Stimulated activated naive CD8-positive, alpha-beta T cell treated with anti-CD3 and anti-CD28 coated beads, Interleukin-15, Interleukin-2, amounts not matched to agents 100 U/mL and 50 U/mL, for 24 hours (primary cell): ENCODE measurements at places on chromosomes 5 and 9.

GRCh38 chr5:38532165-38532669 is 24.2 kb downstream of the LIFR start:
- no peak for DNase-seq

- DNase-seq = no peak
These were observed 26.0 kb upstream of the FCN2 start for GRCh38 chr9:134854541-134854981.

- no peak for DNase-seq
These were observed 103.4 kb downstream of the OTULIN start for GRCh38 chr5:14767735-14768507.

DNA sequence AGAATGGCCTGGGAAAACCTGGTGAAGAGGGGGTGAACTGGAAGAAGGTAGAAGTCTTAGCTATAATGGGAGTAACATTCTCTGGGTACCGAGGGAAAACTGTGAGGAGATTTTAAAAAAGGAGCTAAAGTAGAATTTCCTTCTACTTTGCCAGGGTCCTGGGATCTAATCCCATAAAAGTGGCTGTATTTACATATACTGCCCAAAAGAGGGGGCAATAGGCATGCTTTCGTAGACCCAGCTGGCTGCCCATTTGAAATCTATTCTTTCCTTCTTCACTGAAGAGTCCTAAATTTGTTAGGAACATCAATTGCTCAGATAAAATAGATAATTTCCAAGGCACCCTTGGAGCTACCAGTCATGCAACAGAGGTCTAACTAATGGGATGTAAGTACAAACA is 159.2 kb downstream of the CDC42SE2 start:
- DNase-seq = no peak

GRCh38 chr9:14270358-14271092 is 43.4 kb downstream of the NFIB start:
- DNase-seq = no peak

- no peak for DNase-seq
These were observed 13.6 kb downstream of the OTULINL start for GRCh38 chr5:14595189-14595588.

DNA sequence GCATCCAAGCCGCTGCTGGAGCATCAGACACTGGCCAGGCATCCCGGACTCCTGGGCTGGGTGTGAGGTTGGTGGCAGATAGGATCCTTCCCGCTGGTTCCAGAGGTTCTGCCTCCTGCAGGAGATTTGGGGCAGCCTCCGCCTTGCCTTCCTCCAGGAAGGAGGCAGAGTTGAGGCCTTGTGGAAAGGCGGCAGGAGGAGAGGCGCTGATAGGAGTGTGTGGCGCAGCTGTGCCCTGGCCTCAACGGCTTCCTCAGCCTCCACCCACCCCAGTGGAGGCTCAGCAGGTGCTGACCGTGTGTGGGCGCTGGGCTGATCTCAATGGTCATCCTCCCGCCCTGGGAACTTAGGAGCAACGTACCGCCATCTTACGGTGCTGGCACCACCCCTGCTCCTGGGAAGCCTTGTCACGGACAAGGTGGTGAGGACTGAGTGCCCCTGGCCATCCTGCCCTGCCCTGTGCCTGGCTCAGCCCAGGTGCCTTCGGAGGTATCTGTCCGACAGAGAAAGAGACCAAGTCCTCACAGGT is 10.2 kb downstream of the NCS1 start:
- DNase-seq = no peak

GRCh38 chr9:91577633-91578061 is 154.0 kb upstream of the NFIL3 start:
- DNase-seq = no peak

DNA sequence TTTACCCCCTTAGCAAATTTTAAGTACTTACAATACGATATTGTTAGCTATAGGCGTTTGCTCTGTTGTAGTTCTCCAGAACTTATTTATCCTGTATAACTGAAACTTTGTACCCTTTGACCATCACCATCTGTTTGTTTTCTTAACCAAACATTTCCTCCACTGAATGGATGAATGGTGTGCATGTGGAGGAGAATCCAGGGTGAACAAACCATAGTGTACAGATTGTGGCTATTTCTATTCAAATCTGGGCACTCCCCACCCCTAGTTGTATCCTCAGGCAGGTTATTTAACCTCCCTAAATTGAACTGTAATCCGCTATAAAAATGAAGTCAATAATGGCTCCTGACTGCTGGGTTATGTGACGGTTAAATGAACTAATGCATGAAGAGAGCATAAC is 21.4 kb upstream of the HAPLN1 start:
- DNase-seq = no peak

DNA sequence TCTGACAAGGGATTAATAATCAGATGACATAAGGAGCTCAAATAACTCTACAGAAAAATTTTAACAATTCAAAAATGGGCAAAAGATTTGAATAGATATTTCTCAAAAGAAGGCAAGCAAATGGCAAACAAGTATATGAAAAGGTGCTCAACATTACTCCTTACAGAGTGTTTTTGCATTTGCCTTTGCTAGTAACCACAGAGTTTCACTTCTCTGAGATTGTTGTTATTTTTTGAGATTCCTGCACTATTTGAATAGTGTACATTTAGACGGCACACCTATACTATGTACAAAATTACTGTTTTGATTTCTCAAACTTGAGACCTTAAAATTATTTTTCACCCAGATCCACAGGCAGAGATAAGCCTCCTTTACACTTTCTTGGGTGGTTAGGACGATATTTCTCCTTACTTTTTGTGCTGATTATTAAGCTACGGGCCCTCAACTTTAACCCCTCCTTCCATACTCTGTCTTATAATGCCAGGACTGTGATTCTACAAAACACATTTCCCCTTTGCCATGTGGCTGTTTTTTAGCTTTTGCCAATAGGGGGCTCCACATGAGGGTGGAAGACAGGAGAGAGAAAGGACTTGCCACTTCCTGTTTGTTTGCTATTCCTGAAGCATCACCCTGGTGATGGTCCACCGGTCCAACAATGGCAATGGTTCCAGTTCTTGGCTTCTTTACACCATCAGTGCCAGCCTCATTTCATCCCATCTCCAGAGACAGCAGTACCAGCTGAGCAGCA is 65.0 kb upstream of the DAP start:
- DNase-seq = no peak

DNA sequence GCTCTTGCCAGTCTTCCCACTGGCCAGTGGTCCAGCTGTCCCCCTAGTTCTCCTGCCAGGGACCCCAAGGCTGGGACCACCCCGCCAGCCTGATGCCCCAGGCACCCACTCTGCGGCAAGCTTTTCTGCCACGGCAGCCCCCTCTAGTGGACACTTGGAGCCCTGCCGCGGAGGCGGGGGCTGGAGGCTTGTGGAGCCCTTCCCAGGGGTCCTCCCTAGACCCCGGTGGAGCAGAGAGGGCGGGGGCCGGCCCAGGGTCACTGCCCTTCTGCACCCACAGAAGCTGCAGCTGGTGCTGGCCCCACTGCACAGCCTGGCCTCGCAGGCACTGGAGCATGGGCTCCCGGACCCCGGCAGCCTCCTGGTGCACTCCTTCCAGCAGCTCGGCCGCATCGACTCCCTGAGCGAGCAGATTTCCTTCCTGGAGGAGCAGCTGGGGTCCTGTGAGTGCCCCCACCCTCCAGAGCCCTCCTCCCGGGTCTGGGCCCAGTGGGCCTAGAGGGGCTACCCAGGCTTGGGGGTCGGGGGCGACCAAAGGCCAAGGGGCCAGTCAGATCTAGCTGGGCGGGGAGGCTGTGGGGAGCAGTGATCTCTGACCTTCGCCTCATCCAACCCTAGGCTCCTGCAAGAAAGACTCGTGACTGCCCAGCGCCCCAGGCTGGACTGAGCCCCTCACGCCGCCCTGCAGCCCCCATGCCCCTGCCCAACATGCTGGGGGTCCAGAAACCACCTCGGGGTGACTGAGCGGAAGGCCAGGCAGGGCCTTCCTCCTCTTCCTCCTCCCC is 9.1 kb downstream of the EGFL7 start:
- DNase-seq = peak; percentile 68

DNA sequence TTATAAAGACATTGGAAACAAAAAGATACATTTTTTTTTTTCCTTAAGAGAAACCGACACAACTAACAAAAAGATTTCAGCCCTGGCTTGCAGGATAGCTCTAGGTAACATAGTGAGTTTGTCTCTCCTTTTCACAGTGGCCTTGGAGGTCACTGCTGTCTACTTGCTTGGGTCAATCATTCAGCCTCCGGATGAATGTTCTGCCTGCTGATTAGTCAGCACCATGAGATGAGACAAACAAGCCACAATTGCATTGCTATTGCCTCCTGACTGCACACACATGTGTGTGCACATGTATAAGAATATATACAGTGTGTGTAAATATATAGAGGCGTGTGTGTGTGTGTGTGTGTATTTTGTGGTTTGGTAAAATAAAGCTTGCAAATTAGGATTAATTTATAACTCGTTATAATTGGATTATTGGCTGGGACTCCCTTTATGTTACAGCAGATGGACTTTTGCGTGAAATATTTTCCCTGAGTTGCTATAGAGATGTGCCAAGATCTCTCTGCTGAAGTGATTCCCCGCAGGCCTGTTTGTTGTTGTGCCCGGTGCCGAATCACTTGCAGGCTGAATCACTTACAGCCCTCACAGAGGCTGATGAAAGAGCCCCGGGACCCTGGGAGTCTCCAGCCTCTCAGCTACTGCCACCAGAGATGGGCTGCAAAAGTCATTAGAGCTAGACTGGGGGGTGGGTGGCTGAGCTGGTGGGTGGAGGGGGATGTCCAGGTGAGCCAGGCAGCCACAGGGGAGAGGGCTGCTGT is 161.2 kb downstream of the FGF18 start:
- DNase-seq = no peak

GRCh38 chr5:178569485-178569884 is 20.7 kb downstream of the COL23A1 start:
- no peak for DNase-seq

DNA sequence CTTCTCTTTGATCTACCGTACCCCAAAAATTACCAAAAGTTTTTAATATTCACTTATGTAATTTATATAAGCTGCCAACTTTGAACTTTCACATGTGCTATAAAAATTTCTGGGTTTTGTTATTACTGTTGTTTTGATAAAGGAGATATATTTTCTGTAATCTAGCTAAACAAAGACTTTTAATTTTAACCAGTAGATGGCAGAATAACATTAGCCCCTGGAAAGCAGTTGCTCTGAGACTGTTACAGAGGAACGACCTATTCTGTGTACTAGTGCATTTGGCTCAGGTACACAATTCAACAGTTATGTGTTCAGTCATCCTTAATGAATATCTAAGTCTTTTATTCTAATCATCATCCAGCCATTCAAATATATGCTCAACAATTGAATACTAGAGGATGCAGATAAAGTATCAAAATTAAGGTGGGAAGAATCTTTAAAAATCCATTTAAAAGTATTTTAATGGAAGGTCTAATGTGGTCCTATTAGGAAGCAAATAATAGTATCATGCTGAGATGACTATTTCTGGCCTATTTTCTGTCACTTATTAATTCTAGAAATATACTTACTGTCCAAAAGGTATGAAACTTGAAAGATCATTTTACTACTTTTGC is 8.6 kb downstream of the KLHL9 start:
- DNase-seq = no peak

GRCh38 chr5:138610918-138611677 is 35.9 kb upstream of the HSPA9 start:
- peak; percentile 8 for DNase-seq

DNA sequence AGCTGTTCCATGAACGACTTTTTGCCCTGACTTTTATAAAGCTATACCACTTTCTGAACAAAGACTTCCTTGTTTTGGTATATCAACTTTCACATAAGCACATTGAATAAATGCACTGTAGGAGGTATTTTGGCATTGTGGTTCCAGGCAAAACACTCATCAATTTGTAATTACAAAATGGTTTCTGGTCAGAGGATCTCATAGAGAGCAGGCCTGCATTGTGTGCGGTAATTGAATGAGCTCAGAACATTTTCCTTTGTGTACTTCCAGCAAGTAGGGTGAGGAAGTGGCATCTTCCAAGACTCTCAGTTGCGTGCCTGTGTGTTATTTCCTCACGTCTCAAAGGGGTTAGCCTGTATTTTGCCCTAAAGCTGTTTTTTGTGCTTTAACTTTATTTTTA is 89.2 kb downstream of the PDE6A start:
- no peak for DNase-seq

GRCh38 chr5:158410976-158411375 is 552.0 kb upstream of the CLINT1 start:
- no peak for DNase-seq

GRCh38 chr9:35518225-35518821 is 28.4 kb downstream of the RUSC2 start:
- no peak for DNase-seq

DNA sequence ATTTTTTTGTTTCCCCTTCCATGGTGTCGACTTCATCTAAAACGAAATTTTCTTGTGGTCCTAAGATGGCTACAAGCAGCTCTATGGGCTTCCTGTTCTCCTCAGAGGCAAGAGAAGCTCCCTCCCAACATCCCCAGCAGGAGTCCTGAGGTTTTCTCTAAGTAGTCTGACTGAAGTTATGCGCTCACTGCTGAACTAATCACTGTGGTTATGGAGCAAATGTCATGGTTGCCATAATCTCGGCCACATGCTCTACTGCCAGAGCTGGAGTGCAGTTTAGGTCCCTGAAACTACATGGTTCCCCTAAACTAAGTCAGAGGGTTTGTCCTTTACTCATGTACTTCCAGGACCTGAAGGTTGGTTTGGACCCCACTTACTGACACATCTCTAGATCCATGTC is 68.0 kb upstream of the MAMDC2 start:
- DNase-seq = no peak

DNA sequence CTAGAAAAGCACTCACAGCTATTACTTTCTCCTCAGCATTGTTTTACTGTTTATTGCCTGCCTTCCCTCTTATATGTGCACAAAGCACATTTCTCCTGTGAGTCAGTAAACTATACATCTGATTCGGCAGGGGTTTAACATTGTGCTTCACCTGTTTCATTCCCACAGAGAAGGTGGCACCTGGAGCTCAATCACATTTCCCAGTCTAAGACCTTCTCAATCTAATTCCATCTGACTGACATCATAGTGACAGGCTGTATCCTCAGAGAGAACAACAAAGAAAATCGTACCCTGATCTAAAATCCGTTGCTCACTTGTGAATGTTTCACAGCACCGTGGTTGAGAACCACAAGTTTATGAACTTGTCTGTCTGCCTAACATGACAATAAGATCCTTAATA is 92.4 kb upstream of the CAST start:
- DNase-seq = no peak

- no peak for DNase-seq
These were observed 102.0 kb downstream of the MVB12B start for GRCh38 chr9:126428534-126429175.

DNA sequence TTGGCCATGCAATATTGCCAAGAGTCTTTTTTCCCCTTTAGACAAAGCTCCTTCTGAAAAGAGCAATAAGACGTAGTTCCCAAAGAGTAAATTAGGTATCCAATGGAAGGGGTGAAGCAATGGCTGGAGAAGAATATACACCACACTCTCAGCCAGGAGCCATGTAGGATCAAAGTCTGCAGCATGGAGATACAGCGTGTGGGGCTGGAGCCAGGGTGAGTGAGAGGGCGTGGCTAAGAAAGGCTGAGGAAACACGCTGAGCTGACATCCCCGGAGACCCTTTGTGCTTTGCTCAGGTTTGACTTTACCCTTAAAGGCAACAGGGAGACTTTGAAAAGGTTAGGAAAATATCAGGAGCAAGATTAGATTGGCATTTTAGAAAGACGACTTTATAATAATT is 87.1 kb upstream of the ELL2 start:
- no peak for DNase-seq

- no peak for DNase-seq
These were observed 122.8 kb downstream of the KCNIP1 start for GRCh38 chr5:170626507-170627150.

- no peak for DNase-seq
These were observed 11.0 kb downstream of the NIPBL start for GRCh38 chr5:36887532-36887931.
